ENCODE measurements at places on chromosomes 5 and 9.
A peak's percentile ranks its signal among the peaks of the same experiment; 100 is the strongest.

GRCh38 chr9:123640792-123641222 lies 284.8 kb downstream of the CRB2 start:
- no peak for DNase-seq

- no peak for DNase-seq
Measured at GRCh38 chr5:55821731-55822512, 29.2 kb upstream of the IL31RA start.

- DNase-seq, result no peak
Measured at GRCh38 chr9:83432877-83433550, 105.2 kb downstream of the FRMD3 start.

DNA sequence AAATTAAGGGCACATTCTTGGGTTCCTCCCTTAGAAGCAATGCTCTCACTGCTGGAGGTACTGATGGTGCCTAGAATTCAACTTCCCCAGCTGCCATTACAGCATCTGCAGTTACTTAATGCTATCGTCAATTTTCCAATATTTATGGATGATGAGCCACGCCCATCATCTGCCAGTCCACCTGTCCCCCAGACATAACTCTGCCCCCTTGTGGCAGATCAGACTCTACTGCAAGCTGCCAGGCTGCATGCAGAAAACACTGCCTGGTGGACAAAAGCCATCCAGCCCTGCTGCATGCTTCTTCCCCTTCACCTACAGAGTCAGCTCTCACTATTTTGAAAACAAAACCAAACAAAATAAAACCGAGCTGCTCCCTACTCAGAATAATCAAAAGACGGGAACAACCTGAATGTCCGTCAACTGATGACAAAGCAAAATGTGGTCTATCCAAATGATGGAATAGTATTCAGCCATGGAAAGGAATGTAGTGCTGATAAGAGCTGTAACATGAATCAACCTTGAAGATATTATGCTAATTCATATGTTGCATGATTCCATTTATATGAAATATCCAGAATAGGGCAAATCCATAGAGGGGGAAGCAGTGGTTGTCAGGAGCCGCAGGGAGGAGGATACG lies 66.4 kb downstream of the RETREG1 start:
- DNase-seq, result no peak

- no peak for DNase-seq
Measured at GRCh38 chr5:178740921-178741320, 10.5 kb upstream of the ZNF354A start.

- DNase-seq, result no peak
Measured at GRCh38 chr9:13770956-13771355, 491.5 kb upstream of the MPDZ start.

DNA sequence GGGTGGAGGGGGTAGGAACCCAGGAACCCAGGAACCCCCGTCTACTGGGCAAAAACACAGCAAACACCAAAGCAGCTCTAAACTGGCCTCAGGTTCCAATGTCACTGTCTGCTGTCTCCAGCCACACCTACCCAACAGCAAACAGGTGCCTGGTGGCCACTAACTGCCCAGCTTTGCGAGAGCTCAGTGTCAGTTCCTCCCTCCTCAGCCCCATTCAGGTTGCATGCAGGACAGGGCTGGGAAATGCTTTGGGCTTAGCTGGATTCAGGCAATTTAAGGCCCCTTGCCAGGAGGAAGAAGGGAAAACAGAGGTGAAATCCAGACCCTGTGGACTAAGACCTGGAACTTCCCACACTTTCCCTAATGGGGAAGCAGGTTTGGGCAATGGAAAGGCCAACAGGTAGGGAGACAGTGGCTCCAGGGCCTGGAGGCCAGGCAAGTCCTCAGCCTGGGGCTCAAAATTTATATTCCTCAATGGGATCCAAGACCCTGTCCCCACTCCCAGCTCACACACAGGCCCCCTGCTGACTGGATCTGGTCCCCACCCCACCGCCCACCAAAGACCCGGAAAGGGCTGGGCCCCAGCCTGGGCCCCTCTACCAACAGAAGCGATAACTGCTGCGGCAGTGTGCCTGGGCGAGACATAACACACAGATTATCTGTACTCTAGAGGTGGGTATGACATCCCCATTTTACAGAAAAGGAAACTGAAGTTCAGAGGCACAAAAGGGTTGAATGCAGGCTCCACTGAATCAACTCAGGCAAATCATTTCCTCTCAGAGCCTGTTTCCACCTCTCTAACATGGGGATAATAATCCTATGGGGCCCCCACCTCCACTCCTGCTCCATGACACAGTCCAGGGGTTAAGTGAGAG lies 3.5 kb downstream of the EEIG1 start:
- no peak for DNase-seq

GRCh38 chr5:24633715-24634325 lies 11.0 kb downstream of the CDH10 start:
- DNase-seq, result peak; percentile 6

GRCh38 chr9:83219154-83219923 lies 156.4 kb upstream of the RASEF start:
- DNase-seq, result peak; percentile 67

DNA sequence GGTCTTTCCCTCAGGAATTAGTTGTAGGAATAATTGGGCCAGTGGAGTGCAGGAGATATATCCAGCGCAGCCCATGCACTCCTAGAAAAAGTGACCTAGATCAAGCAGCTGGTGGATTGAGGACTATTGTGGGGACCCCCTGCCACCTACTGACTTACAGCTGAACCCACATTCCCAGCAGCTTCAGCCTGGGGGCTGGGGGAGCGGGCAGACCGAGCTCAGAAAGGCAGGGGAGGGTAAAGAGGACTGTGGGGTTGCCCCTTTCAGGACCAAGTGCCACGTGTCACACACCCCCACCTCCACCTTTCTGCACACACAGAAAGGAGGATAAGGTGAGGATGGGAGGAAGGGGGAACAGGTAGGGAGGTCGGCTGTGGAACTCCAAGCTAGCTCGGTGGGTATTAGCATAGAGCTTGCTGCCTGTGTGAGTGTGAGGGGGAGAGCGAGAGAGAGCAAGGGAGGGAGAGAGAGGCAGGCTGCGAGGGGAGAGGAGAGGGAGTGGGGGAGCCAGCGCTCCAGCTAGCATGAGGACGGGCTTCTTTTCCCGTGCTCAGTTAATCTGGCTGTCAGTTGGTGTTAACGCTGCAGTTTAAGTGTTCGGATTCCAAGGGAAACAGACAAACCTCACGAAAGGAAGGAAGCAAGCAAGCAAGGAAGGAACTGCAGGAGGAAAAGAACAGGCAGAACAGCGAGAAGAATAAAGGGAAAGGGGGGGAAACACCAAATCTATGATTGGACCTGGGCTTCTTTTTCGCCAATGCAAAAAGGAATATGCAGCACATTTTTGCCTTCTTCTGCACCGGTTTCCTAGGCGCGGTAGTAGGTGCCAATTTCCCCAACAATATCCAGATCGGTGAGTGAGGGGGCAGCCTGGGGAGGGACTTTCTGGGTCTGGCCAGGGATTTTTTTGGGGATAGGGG lies at the start of gene GRIA1:
TSS of gene GRIA1 (plus strand) at position 553 of the 920 bp plus-strand sequence.
- DNase-seq, result no peak

GRCh38 chr5:107468276-107468675 lies 202.5 kb downstream of the EFNA5 start:
- no peak for DNase-seq

- no peak for DNase-seq
Measured at GRCh38 chr5:176901260-176902101, 2.3 kb upstream of the HK3 start.

DNA sequence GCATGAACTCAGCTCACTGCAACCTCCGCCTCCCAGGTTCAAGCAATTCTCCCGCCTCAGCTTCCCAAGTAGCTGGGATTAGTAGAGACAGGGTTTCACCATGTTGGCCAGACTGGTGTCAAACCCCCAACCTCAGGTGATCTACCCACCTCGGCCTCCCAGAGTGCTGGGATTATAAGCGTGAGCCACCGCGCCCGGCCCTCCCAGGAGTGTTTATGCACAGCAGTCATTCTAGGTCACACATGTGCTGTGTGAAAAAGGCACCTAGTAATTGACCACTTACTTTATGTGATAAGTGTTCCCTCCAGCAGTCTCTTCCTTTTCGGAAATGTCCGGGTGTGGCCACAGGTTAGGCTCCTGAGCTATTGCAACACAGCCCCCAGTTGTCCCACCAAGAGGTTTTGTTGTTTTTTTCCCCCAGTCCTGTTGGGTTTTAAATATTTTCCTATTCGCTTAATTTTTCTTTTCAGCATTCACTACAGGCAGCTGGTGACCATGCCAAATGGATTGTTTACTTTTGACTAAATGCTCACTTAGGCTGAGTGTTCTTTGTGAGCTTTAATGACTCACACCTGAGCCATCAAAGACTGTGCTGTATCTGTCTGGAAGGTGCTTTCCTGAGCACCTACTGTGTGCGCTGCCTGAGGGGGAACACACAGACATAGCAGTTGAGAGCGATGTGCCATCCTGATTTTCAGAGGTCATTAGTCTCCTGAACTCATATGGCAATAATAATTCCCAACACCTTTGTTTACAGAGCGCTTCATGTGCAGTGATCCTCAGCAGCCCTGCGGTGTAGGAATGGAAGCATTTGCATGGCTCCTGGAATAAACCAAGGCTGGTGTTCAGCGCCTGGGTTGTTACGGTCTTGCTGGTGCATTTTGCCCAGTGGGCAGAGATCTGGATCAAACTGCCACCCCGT lies 94.3 kb downstream of the MVB12B start:
- no peak for DNase-seq

GRCh38 chr5:142246258-142246657 lies 78.6 kb downstream of the SPRY4 start:
- DNase-seq, result peak; percentile 57

- no peak for DNase-seq
Measured at GRCh38 chr5:84385705-84386104, 1.0 kb upstream of the EDIL3 start.

DNA sequence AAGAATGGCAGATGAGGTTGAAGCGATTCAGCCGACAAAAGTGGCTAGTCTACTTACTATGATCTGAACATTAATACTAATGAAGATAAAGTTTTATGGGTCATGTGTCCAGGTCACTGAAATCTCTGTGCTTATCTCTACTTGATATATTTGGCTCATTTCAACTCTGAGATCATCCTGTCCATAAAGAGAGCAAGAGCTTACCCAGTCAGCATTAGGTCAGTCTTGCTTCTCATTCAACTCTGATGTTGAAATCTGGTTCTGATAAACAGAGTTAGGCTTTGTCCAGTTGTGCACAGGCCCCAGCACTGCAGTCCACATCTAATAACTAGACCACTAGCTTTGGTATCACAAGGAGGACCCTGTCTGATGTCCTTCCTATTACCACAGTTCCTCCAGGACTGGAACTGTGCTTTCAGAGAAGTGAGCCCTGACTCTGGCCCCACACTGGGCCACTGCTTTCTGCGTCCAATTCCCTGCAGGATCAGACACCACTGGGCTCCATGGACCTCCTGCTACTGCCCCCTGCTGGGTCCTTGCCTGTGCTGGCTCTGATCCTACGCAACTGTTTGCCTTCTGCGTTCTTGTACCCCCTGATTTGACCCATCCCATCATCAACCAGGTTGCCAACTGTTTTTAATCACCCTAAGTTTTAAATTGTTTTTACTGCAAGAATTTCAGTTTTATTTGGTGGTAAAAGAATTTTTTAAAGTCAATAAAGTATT lies 23.7 kb upstream of the FAM120A start:
- DNase-seq, result no peak
